ENCODE measurements at places on chromosomes 1 and 21.
A peak's percentile ranks its signal among the peaks of the same experiment; 100 is the strongest.

- DNase-seq: no peak
These were observed 4.8 kb upstream of the TDRD10 start for GRCh38 chr1:154497026-154497806.

DNA sequence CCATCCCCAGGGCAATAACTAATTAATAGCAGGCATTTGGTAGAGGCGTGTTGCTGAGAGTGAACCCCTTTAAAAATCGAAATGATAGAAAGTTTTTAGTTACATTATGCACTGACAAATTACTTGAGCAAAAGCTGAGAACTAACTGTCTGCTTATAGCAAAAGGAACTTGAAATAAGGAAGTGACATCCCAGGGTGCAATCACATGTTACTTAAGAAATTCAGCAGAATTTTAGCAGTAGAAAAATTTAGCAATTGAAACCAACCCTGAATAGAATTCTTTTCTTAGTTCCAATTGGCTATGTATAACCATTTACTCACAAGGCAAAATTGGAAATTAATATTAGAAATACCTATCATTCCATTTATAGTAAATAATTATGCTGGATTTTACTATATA lies 139.5 kb upstream of the SAMSN1 start:
- DNase-seq: no peak

GRCh38 chr1:203305809-203306088 lies 430 bp downstream of the BTG2 start:
- no peak for DNase-seq

DNA sequence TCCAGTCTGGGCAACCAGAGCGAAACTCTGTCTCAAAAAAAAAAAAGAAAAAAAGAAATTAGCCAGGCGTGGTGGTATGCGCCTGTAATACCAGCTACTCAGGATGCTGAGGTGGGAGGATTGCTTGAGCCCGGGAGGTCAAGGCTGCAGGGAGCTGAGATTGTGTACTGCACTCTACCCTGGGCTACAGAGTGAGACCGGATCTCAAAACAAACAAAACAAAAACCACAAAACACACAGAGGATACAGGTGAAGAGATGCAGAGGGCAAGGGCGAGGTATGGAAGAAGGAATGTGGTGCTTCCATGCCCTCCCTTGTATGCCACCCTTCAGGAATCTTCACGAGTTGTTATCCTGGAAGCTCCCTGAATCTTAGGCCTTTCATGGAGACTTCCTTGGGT lies 68.5 kb downstream of the NDUFS5 start:
- no peak for DNase-seq

- DNase-seq: peak; percentile 4
These were observed 45.5 kb downstream of the VPS13D start for GRCh38 chr1:12275370-12275769.

DNA sequence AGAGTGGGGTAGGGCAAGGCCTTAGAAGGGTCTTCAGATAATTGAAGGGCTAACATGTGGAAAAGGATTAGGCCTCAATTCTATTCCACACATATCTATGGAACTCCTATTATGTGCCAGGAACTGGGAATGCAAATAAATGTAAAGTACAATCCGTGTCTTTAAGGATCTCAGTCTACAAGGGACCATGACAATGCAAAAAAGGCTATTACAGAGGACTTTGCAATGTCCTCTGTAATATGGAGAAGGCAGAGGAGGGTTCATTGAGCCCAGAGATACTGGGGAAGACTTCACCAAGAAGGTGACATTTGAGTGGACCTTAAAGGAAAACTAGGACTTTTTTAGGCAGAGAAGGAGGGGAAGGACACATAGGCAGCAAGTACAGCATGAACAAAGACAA lies 4.5 kb upstream of the SCMH1 start:
- DNase-seq: no peak

DNA sequence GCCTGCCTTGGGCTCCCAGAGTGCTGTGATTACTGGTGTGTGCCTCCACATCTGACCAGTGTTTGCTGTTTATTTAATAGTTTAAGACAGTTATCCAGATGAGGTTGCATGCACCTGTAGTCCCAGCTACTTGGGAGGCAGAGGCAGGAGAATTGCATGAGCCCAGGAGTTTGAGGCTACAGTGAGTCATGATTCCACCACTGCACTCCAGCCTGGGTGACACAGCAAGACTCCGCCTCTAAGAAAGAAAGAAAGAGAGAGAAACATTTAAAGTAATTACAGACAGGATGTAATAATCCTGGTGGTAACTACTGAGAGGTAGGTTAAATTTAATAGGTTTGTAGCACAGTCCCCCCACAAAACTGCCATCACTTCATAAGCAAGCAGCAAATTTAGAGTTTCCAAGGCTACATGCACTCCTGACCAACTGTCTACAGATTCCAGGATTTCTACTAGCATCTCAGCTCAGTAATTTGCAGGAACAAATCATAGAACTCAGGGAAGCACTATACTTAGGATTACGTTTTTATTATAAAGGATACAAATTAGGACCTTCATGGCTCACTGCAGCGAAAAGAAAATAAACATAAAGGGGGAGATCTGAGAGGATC lies 89.6 kb downstream of the PKN2 start:
- DNase-seq: no peak

DNA sequence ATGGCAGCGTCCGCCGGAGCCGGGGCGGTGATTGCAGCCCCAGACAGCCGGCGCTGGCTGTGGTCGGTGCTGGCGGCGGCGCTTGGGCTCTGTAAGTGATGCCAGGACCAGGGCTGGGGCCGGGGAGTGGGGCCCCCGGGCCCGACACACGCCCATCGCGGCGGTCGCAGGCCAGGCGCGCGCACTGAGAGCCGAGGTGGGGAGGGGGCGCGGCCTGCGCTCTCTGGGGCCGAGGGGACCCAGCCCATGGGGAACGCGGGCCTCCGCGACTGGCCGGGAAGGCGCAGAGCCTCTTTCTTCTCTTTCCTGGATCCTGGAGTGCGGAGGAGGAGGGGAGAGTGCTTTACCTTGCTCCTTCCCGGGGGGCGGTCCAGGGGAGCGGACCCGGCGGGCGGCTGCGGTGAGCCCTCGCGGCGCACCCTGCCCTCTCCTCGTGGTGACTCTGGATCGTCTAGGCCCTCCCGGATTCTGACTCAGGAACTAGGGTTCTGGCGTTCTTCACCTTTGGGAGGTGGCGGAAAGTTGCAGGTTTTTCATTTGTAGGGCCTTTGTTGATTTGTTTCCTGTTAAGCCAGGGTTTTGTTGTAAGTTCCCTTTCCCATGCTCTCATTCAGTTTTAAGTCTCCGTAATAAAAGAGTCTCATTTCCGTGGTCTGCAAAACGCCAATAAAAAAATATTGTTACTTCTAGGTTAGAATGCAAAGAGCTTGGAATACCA lies 529 bp downstream of the MPZL1 start:
- DNase-seq: no peak
